ENCODE measurements at places on chromosomes 12 and 14.
A peak's percentile ranks its signal among the peaks of the same experiment; 100 is the strongest.

DNA sequence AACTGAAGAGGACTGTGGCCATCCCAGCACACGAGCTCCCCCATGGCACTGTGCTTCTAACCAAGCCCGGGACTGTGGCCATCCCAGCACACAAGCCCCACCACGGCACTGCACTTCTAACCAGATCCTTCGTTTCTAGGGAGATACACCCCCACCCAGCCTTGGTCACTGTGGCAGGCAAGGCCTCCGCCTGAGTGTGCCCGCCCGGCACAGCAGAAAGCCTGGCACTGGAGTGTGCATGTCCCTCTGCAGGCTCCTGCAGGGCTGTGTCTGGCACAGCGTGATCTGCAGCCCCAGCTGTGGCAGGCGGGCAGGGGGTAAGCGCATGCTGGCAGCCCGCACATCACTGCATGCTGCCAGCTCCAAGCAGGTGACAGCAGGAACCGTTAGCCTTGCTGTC is 49.8 kb downstream of the CCDC85C start:
- DNase-seq: no peak

DNA sequence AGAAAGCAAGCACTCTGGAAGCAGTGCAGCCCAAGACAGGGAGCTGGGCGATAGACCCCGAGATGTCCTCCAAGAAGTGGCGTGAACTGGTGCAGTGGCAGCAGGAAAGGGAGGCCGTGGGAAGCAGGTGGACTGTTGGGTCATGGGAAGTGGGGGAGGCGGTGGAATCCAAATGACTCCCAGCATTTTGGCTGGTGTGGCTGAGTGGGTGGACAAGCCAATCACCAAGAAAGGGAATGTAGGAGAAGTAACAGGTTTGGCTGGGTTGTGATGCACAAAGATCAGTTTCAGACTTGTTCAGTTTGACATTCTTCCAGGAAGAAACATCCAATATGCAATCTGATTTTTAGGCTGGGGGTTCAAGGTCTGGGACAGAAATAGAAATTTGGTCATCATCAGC is 46.0 kb upstream of the KTN1 start:
- DNase-seq: no peak

- DNase-seq: no peak
Observed at GRCh38 chr12:10960211-10960610, 21.1 kb upstream of the TAS2R14 start.

GRCh38 chr12:101566318-101566717 is 28.5 kb upstream of the MYBPC1 start:
- peak; percentile 17 for DNase-seq

GRCh38 chr12:77745624-77746023 is 85.1 kb upstream of the NAV3 start:
- no peak for DNase-seq

DNA sequence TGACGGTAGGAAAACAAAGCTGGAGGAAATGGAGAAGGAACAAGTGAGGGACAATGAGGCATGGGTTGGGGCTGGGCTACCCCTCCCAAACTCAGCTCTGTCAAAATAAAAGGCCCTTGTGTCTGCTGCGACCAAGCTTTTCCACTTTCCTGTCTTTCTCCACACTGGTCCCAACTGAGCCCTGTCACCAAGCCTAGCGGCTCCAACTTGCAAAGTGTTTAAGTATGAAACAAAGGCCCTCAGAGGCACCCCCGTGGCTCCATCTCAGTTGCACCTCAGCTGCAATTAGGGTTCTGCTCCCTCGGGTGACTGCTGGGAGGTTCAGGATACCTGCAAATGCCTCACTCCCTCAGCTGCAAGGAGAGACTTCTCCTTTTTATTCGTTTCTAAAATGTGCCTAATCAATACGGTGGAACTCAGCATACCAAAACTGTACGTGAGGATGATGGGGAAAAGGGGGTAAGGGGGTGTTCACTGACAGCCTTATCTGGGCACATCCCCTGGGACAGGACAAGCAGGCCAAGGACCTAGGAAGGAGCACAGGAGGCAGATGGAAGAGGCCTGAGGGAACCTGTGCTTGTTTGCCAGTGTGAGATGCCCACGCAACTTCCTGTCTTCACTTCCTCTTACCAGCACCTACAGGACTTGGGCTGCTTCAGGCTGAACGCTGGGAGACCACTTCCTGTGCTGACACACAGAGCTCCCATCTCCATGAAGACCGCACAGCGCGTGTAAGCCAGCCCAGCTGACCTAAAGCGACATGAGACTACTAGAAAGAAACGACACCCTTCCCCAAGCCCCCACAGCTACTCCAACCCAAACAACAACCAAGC is 8.9 kb downstream of the VAMP1 start:
- peak; percentile 6 for DNase-seq

DNA sequence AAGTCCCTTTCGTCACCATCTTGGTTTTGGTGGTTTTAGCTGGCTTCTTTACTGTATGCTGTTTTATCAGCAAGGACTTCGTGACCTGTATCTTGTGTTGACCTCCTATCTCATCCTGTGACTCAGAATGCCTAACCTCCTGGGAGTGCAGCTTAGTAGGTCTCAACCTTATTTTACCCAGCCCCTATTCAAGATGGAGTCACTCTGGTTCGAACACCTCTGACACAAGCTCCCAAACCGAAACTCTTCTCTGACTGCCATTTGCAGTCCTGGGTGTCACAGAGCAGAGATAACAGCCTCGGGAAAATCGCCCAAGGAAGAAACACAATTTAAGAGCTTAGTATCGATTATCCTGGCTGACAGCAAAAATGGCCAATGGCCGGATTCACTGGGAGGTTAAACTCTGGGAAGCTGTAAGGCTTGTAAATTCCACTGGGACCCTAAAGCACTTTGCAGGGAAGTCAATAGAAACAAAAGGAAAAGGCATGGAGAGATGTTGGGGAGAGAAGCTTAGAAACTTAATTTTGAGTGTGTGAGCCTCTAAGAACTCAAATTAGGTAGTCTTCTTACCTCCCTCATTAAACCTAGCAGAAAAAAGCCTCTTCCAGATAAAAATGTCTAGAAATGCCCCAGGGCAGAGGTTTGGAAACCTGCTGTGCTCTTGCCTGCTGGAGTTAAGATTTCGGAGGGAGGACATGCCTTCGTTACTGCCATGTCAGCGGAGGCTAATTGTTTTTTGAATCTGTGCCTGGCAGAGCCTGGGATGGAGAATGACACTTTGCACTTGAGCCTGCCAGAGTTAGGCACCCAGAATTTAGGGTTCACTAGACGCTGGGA is 56.5 kb upstream of the RPH3A start:
- no peak for DNase-seq

- no peak for DNase-seq
Observed at GRCh38 chr12:57270966-57271470, 20.0 kb upstream of the STAC3 start.

- DNase-seq: no peak
Observed at GRCh38 chr12:91098461-91098860, 12.8 kb downstream of the LUM start.

- no peak for DNase-seq
Observed at GRCh38 chr12:84134797-84135366, 777.7 kb downstream of the SLC6A15 start.

- no peak for DNase-seq
Observed at GRCh38 chr14:21278632-21279031, 1.3 kb upstream of the RPGRIP1 start.

GRCh38 chr12:123499332-123499731 is 34.2 kb downstream of the RILPL1 start:
- no peak for DNase-seq

- DNase-seq: no peak
Observed at GRCh38 chr12:99658671-99659349, 11.3 kb downstream of the GARIN6 start.

DNA sequence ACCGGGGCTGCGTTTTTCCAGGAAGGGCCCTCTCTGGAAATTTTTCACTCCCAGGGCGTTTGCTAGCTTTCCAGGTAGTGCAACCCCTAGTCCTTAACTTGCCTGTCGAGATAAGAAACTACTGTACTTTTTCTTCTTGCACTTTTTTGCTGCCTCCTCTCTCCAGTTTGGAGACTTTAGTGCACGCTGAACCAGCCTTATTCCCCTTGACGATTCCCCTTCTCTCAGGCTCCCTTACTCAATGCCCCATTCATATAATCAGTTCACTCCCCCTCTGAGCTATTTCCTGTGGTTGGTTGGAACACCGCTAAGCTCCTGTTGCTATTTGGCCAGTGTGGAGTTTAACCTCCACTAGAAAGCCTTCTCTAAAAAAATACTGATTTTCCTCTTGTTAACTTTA is 682 bp downstream of the CREBL2 start:
- peak; percentile 12 for DNase-seq

- DNase-seq: peak; percentile 93
Observed at GRCh38 chr12:108696111-108696995, 35.0 kb downstream of the CORO1C start.

DNA sequence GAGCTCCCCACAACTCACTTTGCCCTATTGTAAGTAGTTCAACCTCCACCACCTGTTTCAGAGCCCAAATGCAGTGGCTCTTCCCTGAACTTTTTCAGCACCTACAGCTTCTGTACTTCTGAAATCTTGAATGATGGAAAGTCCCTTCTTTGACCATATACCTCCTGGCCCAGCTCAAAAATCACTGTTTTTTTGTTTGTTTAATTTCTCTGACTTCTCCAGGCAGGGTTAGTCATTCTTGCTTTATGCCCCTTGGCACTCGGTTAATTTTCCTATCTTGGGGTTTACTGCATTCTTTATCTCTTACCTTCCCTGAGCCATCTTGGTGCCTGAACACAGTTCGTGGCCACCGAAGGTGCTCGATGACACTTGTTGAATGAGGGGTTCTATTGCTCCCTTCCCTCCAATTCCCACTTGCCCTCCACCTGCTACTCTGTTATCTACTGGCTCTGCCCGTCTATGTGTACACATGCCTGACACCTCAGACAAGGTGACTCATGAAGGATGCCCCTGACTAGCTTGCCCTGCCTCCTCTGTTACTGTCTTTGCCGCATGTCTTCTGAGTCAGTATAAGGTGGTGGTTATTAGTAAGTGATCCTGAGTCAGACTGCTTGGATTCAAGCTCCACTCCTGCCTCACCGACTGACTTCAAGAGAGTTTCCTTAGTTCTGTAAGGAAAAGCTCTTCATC is 4.4 kb downstream of the AMHR2 start:
- DNase-seq: peak; percentile 96

- DNase-seq: no peak
Observed at GRCh38 chr12:113747017-113747416, 219.1 kb downstream of the RBM19 start.

- DNase-seq: no peak
Observed at GRCh38 chr12:7130701-7131501, 730 bp downstream of the CLSTN3 start.

DNA sequence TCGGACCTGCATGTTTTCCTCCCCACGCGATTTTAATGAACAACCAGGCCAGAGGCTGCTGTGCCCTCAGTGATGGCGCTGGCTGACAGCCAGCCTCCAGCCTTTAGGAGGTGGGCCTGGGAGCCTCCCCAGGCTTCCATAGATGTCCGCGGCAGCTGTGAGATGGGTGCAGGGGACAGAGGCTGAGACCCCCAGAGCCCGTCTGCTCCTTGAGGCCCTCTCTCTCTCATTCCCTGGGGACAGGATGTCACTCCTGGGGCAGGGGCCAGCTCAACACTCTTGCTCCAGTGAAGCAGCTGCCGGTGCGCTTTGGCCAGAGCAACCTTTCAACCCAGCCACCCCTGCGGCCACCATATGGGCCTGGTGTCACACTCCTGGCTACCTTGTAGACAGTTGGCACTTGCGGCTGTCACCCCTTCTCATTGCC is 24.8 kb downstream of the MVK start:
- no peak for DNase-seq

- no peak for DNase-seq
Observed at GRCh38 chr12:28563936-28564335, 373.7 kb downstream of the CCDC91 start.

DNA sequence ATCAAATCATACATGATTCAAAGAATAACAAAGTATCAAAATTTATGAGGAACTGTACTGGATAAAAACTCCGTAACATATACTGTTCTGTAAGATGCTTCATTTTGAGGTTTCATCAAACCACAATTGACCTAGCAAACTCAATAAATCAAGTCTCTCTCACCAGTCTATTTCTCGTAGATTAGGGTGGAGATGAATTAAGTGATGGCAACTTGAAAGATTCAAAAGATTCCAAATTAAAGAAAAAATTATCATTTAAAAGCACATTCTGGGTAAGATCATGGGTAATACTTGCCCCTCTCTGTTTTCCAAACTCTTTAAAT is 74.4 kb downstream of the PAPLN start:
- DNase-seq: no peak

GRCh38 chr12:116299665-116300328 is 22.3 kb upstream of the MED13L start:
- no peak for DNase-seq

GRCh38 chr14:68535404-68536017 is 257.4 kb downstream of the ZFP36L1 start:
- peak; percentile 80 for DNase-seq

- DNase-seq: no peak
Observed at GRCh38 chr14:67889455-67889854, 69.9 kb downstream of the RAD51B start.

DNA sequence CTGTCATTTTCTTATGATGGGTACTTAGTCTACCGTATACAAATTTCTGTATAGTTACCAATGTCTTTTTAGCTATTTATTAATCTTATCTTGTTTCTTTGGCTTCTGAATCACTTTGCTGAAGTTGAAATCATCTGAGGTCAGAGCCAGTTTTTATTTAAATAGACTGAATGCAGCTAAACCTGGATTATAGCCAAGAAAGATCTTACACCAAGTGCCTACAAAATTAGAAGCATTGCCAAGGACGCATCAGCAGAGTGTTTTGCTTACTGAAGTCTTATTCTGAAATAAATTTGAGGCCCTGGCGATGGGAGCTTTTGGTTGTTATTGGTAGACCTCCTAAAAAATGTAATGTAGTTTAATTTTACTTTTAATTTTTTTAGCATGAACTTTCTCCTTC is 128.2 kb downstream of the RGS6 start:
- no peak for DNase-seq

DNA sequence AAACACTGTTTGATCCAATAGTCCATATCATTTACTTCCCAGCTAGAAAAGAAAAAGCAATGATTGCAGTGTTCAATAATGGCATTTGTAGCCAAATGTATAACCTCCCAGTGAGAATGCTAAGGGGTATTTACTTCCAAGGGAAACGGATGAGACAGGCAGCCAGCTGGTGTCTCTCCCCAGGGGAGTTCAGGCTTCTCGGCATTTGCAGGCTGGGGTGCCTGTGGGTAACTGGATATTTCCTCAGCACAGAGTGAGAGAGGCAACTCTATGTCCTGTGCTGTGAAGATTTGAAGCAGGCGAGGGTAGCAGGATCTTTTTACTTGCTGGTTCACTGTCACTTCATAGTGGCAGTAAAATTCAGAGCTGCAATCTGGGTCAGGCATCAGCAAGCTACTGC is 1455.6 kb upstream of the TMEM132C start:
- no peak for DNase-seq

DNA sequence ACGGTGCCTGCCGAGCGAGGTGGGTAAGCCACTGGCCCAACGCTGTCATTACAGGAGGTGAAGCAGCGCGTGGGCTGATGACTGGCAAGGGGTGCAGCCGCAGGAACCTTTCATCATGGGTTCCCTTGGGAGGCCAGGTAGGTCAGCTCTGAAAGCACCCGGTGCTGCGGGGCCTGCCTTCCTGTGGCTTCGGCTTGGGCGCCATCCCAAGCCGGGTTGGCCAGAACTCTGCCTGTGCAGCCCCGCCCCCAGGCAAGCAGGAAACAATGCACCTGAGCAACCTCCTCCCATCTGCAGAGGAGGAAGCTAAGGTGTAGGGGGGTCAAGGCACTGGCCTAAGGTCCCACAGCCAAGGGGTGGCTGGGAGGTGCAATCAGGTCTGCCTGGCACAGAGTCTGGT is 20.0 kb upstream of the HHIPL1 start:
- no peak for DNase-seq

GRCh38 chr12:8629486-8630033 is 16.9 kb upstream of the AICDA start:
- peak; percentile 63 for DNase-seq
